ENCODE measurements at places on chromosomes 1 and 21.
A peak's percentile ranks its signal among the peaks of the same experiment; 100 is the strongest.

DNA sequence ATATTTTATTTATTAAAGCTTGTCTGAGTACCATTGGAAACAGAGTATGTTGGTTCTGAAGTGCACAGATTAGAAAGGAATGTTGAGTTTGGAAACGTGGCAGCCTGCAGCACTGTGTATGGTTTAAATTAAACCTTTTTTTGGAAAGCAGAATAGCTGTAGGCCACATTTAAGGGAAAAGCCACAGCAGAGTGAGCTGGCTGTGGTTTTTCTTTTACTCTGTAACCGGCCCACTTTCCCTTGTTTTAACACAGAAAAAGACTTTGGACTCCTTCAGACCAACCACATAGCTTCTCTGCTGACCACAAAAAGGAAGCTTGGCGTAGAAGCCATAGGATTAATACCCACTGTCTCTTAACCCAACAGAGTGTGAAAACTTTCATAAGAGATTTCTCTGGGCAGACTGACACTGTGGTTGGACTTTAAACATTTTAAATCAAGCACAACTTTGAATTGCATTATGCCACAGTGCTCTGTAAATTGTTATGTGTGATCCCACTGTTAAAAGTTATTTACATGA, 75.2 kb downstream of the NFIA start:
- DNase-seq: no peak

- peak; percentile 77 for DNase-seq
These were observed 127.9 kb downstream of the CLIC6 start for GRCh38 chr21:34796518-34797200.

DNA sequence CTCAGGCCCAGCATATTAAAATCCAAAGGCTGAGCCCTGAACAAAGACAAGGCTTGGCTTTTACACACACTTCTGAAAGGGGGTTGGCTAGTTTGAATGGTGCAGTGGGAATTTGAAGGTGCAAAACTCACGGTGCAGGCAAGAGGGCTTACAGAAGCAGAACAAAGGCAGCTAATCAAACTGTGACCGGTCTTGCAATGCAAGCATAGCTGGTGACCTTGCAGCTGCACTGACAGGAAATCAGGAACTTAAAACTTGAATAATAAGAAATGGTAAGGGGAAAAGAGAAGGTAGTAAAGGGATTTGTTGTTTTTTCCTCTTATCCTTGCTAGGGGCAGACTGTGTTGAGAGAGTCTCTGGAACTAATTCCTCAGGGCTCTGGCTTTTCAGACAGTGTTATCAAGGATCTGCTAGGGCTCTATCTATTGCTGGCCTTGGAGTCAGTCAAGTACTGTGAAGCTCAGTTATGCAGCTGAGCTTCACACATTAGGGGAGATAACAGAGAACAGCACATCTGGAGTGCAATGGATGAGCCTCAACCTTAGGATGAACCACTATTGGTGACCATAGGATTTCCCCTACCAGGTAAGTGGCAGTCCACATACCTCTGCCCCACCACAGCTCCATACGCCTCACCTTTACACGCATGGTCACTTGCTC, 97.6 kb downstream of the PPIAL4G start:
- DNase-seq: no peak

DNA sequence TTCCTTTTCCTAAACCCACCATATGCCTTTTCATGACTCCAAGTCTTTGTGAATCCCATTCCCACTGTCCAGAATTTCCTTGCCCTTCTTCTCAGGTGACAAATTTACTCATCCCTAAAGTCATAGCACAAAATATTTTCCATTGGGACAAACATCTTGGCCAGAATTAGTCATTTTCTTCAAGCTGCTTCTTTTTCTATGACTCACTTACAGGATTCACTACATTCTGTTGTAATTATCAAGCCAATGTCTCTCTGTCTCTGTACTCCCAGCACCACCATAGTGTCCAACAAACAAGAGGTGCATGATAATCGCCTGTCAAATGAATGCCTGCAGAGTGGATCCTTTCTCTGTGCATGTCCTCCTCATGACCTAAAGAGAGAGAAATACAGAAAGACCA, 37.8 kb downstream of the SGIP1 start:
- no peak for DNase-seq

DNA sequence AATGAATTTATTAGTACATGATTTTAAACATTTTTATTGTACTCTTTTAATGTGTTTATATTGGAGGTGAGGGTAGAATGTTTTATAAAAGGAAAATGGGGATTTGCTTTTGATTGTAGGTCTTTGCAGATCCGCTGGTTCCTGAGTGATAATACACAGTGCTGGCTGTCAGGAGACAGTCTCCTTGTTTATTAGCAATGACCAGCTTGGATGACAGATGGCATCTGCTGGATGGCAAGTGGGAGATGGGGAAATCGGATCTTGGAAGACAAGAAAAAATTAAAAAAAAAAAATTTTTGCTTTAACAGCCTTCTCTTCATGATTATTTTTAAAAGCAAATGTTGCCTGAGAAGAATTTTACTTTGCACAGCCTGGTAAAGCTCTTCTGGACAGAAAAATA, 4.4 kb upstream of the PHTF1 start:
- DNase-seq: no peak

DNA sequence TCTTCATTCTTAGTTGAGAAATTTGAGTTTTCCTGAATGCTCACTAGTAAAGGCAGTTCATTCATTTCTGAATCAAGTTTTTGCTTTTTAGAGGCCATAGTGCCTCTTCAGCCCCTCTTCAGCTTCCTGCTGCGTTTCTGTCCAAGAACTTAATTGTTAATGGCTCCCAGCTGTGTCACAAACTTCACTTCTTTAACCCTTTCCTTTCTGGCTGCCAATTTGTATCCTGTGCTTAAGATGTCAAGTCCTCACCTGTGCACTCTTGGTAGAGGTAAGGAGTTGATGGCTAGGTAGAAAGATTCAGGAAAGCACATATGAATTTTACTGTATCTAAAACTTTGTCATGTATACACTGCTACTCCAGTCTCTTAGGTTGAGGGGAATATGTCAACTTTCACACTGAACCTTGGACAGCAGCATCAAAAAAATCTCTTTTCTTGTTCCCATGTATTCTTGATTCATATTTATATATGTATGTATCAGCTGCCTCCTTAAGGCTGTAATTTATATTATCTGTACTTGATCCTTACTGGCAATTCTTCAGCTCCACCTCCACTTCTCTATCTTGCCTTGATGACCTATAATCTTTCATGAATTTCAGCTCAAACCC, 612.8 kb downstream of the LMO4 start:
- DNase-seq: no peak

Measured in NCI-H2107 (cell line).